ENCODE measurements at places on chromosomes 1 and 21.

GRCh38 chr1:230152999-230153398 is 86.0 kb downstream of the GALNT2 start:
- DNase-seq = no peak

GRCh38 chr1:24735509-24736375 is 9.5 kb upstream of the CLIC4 start:
- DNase-seq = no peak

- DNase-seq = no peak
These were observed 121.0 kb upstream of the CXADR start for GRCh38 chr21:17391811-17392340.

DNA sequence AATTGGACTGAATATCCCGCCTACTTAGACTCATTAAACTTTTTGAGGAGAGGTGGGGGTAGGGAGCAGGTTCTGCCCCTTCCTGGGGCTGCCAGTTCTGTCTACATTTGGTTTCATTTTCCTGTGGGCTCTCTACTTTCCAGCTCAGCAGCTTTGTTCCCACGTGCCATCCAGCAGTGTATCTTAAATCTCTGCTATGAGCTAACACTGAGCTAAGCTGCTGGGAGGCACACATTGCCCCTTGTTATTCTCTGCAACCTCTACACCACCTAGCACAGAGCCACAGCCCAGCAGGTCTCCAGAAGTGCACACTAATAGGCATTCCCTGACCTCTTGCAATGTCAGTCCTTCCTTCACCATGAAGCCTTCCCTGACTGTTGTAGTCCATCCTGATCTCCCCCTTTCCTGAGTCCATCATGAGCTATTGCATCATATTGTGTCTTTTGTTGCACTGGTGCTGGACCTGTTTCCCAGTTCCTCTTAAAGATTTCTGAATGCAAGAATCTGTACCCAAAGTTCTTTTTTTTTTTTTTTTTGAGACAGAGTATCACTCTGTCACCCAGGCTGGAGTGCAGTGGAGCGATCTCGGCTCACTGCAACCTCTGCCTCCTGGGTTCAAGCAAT is 28.7 kb upstream of the NRDC start:
- DNase-seq = no peak

DNA sequence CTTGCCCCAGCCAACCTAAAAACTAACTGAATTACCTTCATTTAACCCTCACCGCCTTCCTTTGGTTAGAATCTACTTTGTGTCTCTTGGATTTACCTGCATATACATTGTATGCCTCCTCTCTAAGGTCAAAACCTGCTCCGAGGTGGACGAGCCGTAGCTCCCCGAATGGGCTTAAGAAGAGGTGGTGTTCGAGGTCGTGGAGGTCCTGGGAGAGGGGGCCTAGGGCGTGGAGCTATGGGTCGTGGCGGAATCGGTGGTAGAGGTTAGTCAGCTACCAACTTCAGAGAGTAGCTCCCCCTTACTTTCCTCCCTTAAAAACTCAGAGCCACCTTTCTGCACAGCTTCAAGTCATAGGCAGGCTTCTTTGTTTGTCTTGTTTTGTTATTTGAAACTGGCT is 9.2 kb downstream of the CHTOP start:
- DNase-seq = no peak

GRCh38 chr1:220817907-220818306 is 31.2 kb downstream of the MTARC1 start:
- DNase-seq = no peak

- DNase-seq = no peak
These were observed 3881.0 kb downstream of the SRGAP2C start for GRCh38 chr1:125065821-125066180.

- no peak for DNase-seq
These were observed 1217.8 kb upstream of the ADGRL2 start for GRCh38 chr1:80582980-80583379.

- DNase-seq = no peak
These were observed 369.7 kb downstream of the MATN1 start for GRCh38 chr1:30353637-30354036.

- DNase-seq = no peak
These were observed 25.8 kb downstream of the IL6R start for GRCh38 chr1:154430903-154431302.

GRCh38 chr1:54118704-54119103 is 34.1 kb downstream of the CDCP2 start:
- DNase-seq = no peak

GRCh38 chr1:150967936-150968335 is 6.7 kb downstream of the CERS2 start:
- no peak for DNase-seq
